ENCODE measurements at places on chromosomes 11 and 22.

GRCh38 chr11:108852701-108853100 lies 187.8 kb downstream of the DDX10 start:
- DNase-seq: no peak

DNA sequence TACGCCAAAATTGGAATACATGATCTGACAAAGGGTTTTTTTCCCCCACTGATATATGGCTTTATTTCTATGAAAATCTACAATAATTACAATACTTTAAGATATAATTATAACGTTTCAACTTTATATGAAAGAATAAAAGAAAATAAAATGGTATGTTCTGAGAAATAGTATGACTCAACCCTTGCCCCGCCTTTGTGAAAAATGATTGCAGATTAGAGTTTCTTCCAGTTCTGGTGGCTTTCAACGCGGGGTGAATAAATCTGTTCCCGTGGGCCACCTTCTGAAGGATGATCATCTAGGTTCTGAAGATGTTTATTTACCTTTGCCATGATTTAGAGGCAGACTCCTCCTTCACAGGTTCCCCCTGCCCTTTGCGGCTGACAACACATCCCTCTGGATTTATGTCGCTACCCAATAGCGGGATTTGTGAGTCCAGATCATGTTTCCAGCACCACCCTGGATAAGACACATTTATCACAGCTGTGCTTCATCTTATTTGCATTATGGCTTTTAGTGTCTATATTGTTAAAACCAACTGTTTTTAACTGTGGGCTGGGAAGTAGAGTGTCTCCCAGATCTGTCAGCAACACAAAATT lies 607.0 kb upstream of the KIRREL3 start:
- no peak for DNase-seq

- DNase-seq: no peak
These were observed 74.8 kb downstream of the APOL5 start for GRCh38 chr22:35792506-35792905.

GRCh38 chr11:126450806-126451205 lies 95.3 kb downstream of the ST3GAL4 start:
- no peak for DNase-seq

DNA sequence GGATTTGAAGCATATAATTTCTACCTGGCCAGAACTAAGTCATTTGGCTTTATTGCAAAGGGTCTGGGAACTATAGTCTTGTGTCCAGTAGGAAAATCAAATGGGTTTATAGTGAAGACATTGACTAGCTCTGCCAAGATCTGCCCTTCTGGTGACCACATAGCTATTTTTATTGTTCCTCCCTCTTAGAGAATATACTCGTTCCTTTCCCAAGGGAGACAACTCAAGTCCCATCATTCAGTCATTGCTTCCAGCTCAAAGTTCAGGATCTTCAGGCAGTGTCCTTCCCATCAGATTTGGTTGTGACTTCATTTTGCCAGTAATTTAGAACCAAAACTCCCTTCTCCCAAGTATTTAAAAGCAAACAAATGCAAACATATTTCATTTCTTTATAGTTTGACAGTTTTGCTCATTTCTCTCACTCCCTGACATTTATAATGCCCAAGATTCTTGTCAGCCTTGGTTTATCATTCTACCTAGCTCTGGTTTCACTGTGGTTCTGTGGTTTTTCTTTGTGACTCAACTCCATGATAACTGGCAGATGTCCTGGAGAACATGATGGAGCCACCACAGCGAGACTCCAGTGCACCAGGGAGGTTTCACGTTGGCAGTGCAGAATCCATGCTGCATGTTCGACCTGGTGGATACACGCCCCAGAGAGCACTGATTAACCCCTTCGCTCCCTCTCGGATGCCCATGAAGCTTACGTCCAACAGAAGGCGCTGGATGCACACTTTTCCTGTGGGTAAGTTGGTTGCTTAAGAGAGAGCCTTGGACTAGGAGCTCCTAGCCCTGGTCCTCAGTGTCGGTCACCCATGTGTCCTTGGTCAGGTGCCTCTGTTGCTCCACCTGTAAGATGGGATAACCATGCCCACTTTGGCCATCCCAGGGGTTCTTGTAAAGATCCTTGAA lies 64.9 kb downstream of the DEPDC5 start:
- no peak for DNase-seq

DNA sequence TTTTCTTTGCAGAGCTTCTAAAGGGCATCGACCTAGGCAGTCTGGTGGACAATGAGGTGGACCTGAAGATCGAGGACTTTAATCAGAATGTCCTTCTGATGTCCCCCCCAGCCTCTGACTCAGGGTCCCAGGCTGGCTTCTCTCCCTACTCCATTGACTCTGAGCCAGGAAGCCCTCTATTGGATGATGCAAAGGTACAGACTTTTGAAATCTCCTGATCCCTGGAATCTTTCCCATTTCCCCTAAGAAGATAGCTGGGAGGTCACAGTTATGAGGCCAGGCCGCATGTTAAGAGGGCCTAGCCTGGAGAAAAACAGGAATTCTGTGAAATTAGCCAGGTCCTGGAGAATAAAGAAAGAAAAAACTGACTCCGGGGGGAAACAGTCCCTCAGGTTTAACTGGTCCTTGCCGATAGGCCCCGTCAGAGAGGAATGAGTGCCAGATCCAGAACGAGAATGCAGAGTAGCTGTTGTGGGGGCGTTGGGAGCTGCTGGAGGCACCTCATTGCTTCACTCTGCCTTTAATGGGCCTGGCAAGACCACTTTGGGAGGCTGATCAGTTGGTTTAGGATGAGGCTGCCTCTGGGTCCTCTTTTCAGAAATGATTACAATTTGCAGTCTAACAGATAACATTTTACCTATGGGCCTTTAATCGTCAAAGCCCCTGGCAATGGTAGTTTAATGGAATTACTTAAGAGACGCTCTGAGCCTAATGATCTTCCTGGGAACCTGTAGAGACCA lies 39.2 kb downstream of the SHISA8 start:
- no peak for DNase-seq

All from K562 (cell line).